Left lung (tissue), 14 donors: ENCODE measurements at places on chromosomes 11 and 22. TPM values are rescaled to one million over a fixed set of nuclear protein-coding genes. Genes with fewer than 3 reads are reported as not detected.

The CALCA gene
- total RNA-seq: 1.3 TPM

The CCDC116 gene
- total RNA-seq: 0.26 TPM

The OR51B2 gene
- not detected for total RNA-seq

GRCh38 chr22:49999063-49999945 lies 13.3 kb downstream of the IL17REL start:
- peaks cover 14% of the 10 kb centered on the region for H3K4me1 ChIP-seq
- DNase-seq: no peak
- peak overlapping the region; percentile 32 for H3K4me3 ChIP-seq
- H3K27me3 ChIP-seq: peaks cover 11% of the 10 kb centered on the region
- no peaks in the 10 kb centered on the region for H3K36me3 ChIP-seq

- H3K4me1 ChIP-seq: no peaks in the 10 kb centered on the region
- no peaks in the 10 kb centered on the region for H3K36me3 ChIP-seq
- no peak for DNase-seq
Observed at GRCh38 chr11:24589064-24589463, 92.2 kb downstream of the LUZP2 start.
